ENCODE measurements at places on chromosomes 4 and X.
A peak's percentile ranks its signal among the peaks of the same experiment; 100 is the strongest.

DNA sequence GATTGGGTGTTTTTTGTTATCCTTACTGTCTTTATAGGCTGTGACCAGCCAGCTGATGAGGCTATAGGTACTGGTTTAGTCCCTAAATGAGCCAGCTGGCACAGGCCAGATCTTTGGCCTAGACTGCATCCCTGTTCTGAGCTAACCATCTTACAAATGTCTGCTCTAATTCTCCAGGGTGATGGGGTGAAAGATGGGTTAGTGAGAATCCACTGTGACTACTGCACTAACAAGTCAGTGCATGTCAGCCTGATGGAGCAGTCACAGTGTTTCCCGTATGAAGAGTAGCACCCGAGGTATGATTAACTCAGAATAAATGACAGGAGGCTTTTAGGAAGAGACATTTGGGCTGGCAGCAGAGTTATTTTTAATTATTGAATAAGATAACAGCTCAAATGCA is 181.0 kb downstream of the DCTD start:
- no peak for DNase-seq

- DNase-seq, result no peak
These were observed 8.1 kb downstream of the NEK1 start for GRCh38 chr4:169604131-169604900.

GRCh38 chr4:171473155-171473554 is 340.0 kb upstream of the GALNTL6 start:
- DNase-seq, result no peak

GRCh38 chr4:25913056-25913850 is 767 bp upstream of the SMIM20 start:
- DNase-seq, result peak; percentile 4

- DNase-seq, result no peak
These were observed 27.5 kb upstream of the MXD4 start for GRCh38 chr4:2289311-2289954.

GRCh38 chr4:7903791-7904516 is 35.7 kb downstream of the AFAP1 start:
- DNase-seq, result no peak

GRCh38 chr4:17712166-17712565 is 69.3 kb downstream of the FAM184B start:
- DNase-seq, result no peak

- no peak for DNase-seq
These were observed 130.0 kb upstream of the STX18 start for GRCh38 chr4:4671774-4672349.

DNA sequence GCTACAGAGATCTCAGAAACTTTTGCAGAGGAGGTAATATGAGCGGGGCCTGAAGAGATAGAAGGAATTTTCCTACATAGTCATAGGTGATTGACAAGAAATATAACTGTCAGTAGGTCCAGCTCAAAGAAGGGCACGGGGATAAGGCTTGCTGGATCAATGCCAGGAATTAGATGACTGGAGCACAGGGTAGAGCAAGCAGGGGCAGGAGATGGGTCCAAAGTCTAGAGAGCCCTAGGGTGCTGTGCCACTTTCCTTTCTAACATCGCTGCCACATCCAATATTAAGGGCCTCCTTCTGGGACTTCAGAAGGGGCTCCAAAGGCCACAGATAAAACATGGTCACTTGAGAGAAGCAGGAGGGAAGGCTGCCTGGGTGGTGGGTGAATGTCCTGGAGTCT is 402.2 kb downstream of the MID1IP1 start:
- DNase-seq, result no peak

DNA sequence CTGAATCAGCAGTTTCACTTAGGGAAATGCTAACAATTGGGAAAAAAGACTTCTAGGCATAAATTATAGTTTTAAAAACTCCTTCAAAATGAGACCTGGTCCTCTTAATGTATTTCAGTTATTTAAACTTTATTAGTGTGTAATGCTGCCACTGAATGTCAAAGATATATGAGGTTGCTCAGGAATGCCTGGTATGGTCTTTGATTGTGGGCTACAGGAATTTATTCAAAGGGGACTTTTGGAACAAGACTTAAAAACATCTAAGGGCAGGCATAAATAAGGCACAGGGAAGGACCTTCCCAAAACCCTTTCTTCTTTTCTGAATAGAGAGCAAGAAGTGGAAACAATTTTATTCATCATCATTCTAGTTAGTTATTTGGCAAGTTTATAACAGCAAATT is 439.1 kb downstream of the TLL1 start:
- DNase-seq, result no peak

- no peak for DNase-seq
These were observed 104.5 kb upstream of the MAOA start for GRCh38 chrX:43551590-43551989.

GRCh38 chr4:2457481-2458295 is 11.2 kb upstream of the RNF4 start:
- no peak for DNase-seq

DNA sequence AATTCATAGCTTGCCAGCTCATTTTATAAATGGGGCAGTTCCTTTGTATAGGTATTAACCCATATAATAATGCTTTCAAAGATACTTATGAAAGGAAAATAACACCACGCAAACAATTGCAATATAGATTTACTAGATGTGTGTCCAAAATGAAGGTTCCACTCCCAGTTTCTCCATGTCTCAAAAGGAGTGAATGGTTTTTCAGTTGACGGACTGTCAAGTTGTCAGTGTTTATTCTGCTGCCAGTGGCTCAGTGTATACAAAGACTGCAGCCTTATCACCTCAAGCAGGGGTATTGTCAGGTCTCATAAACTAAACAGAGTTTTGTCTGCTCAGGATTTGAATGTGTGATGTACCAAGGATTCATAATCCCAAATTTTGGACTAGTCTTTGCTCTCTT is 585.3 kb upstream of the ATOH1 start:
- no peak for DNase-seq

DNA sequence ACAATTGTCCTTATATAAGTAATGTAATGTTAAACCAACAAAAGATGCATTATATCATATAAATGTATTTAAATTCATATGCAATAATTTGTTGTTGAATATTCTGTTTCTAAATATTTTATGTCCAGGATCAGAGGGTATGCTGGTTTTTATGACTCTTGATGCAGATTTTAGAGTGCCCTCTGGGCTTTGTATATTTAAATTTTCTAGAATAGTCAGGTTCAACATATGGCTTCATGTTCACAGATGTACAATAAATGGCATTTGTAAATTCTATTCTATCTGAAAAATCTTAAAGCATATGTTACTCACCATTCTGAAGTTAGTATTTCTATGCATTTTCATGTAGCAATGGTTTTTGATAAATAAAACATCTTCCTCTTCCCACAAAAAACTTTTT is 1555.4 kb downstream of the PCDH18 start:
- no peak for DNase-seq

DNA sequence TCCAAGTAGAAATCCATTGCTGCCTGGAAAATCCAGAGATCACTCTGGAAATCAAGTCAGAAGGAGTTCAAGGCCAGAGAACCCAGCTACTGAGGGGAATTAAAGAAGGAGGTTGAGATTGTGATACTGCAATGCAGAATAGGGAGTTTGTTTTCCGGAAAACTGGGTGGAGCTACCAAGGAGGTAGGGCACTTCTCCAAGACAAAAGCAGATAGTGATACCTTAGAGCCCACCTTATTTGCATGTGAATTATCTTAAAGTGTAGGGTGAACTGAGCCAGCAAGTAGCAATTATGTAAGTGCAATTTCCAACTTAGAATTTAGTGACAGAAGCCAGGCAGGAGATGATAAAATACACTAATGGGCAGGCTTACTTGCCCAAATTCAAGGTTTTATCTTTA is 178.9 kb downstream of the MID1 start:
- no peak for DNase-seq

DNA sequence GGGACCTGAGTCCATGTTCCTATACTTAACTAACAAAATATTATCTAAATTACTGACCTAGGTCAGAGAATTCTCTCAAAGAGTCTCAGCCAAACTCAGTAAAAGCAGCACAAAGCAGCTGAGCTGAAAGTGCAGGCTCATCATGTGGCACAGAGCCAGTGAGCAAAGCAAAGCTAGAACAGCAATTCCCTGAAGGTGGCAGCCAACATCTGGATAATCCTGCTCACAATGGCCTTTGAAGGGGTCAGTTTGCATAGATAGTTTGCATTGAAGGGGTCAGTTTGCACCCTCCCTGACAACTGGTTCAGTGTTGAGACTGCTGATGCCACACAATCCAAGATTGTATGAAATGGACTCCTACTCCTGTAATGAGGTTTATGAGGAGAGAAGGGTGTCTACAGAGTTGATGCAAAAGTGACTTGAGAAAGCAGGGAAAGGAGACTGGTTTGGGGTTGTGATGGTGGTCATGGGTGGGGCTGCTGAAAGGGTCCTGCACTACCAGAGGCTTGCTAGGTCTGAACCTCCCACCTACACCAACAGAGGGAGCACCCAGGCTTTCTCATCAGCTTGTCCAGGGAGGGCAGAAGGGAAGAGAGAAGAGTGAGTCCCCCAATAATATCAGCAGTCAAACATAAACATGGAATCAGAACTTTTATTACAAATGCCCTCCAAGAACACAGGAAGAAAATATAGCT is 39.7 kb downstream of the TRIM61 start:
- DNase-seq, result no peak

DNA sequence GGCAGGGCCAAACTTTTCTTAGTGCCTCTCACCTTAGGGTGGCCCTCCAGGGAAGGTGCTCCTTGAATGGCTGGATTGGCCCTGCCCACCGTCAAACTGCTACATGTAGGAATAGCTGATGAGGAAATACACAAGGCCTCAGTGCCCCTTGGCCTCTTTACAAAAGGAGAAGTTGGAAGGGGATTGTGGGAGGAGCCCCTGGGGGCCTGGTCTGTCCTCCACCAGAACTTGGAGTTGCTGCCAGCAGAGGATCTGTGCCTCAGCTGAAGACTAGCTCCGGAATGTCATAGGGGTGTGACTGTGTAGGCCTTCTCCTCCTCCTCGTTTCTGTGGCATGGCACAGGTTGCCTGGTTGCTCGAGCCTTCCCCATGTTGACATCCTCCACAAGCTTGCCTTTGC is 142.7 kb downstream of the AMMECR1 start:
- no peak for DNase-seq

Data from stimulated activated CD8-positive, alpha-beta memory T cell treated with anti-CD3 and anti-CD28 coated beads, Interleukin-15, amount 100 ng/mL, for 1 hour (primary cell).